ENCODE measurements at places on chromosomes 6 and 20.

GRCh38 chr6:14857501-14857900 lies 388.4 kb upstream of the JARID2 start:
- peak; percentile 85 for DNase-seq

DNA sequence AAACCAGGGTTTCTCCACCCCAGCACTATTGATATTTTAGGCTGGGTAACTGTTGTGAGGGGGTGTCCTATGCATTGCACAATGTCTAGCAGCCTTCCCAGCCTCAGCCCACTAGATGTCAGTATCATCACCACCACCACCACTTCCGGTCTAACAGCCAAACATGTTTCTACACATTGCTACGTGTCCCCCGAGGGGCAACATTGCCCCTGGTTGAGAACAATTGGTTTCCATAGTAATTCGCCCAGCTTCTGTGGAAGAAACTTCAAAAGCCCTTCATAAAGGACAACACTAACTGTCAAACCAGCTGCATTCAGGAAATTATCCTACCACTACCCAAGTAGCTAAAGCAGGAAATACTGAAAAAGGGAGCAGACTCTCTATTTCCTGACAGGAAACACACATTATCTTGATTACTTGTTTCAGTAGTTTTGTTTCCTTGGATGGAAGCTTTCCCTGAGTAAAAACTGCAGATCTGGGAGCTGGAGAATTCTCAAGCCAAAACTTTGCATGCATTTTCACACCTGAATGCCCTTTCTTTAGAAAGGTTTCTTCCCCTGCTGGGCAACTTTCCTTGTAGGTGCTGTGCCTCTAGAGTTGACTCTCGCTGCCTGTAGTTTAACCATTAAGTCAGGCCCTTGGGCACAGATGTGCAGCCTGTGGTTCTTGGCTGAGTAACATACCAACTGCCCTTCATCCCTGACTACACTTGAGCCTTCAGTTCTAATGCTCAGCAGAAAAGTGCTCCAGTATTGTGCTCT lies 23.6 kb downstream of the PKHD1 start:
- peak; percentile 51 for DNase-seq

GRCh38 chr6:8939615-8940014 lies 504.3 kb upstream of the SLC35B3 start:
- DNase-seq: no peak

GRCh38 chr6:1679031-1679687 lies 69.4 kb downstream of the FOXC1 start:
- no peak for DNase-seq

DNA sequence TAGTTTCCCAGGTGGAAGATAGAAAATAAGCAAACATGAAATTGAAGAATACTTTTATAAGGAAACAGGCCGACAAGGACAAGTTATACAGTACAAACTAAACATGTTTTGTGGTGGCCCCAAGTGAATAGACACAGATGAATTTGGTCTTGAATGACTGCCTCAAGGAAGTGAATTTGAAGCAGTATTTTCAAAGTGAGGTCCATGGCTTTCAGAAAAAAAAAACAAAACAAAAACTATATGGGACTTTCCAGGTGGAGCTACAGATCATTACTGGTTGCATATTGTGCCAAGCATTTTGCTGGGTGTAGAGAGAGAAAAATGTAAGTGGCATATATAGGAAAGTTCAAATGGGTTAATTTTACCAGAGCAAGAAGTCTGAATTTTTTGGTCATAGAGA lies 68.8 kb downstream of the CYB5R4 start:
- DNase-seq: no peak

- no peak for DNase-seq
Measured at GRCh38 chr6:164663634-164664033, 645.8 kb downstream of the C6orf118 start.

- DNase-seq: no peak
Measured at GRCh38 chr6:42049116-42049809, 1.1 kb upstream of the TAF8 start.

DNA sequence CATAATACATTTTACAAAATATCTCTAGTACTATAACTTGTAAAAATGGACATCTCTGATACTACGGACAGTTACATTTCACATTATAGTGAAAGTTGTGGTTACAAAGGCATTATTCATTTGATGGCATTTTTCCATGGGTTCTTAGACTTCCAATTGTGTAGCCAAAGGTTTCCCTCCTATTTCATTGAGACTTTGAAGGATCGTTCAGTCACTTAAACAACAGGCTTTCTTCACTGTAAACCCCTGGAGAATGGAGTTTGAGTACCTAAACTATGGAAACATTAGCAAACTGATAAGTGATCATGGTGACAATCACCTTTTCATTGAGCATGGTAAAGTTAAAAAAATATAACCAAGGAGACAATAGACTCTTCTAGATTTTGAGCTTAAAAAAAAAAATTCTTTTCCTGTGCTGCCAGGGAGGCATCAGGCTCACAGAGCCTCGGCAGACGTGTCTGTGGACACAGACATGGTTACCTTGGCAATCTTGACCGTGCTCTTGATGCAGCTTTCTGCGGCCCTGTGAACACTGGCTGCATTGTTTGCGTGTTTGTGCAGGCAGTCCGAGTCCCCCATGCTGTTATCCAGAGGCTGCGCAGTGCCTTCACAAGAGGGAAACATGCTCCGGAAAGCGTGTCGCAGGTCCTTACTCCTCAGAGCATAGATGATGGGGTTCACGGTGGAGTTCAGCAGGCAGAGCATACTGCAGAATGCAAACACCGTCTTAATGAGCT lies 22.6 kb downstream of the CNR1 start:
- no peak for DNase-seq

GRCh38 chr20:21681922-21682318 lies 23.5 kb upstream of the PAX1 start:
- DNase-seq: no peak

DNA sequence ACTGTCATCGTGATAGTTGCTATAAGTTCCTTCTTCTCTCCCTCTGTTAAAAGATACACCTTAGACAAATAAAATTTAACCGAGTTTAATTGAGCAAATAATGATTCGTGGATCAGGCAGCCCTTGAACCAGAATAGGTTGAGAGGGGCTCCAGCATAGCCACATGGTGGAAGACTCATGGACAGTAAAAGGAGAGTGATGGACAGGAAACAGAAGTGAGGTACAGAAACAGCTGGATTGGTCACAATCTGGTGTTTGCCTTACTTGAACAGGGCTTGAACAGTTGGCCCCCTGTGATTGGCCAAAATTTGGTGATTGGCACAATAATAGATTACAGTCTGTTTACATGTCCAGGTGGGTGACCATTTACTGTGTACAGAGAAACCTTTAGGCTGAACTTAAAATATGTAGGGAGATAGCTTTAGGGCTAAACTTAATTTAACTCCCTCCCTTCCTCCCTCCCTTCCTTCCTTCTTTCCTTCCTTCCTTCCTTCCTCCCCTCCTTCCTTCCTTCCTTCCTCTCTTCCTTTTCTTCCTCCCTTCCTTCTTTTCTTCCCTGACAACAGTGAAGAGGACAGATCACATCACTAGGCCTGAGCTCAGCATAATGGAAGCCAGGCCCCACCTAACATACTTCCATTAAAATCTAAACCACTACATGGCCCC lies 531.8 kb upstream of the JARID2 start:
- no peak for DNase-seq

GRCh38 chr6:37243131-37243815 lies 14.3 kb upstream of the TBC1D22B start:
- DNase-seq: no peak

GRCh38 chr6:31266567-31267360 lies 5.1 kb downstream of the HLA-C start:
- DNase-seq: peak; percentile 44

GRCh38 chr6:111858347-111858746 lies 14.9 kb downstream of the FYN start:
- no peak for DNase-seq
